ENCODE measurements at places on chromosomes 1 and 21.

- peak; percentile 61 for DNase-seq
Measured at GRCh38 chr1:168803806-168804510, 75.0 kb upstream of the DPT start.

DNA sequence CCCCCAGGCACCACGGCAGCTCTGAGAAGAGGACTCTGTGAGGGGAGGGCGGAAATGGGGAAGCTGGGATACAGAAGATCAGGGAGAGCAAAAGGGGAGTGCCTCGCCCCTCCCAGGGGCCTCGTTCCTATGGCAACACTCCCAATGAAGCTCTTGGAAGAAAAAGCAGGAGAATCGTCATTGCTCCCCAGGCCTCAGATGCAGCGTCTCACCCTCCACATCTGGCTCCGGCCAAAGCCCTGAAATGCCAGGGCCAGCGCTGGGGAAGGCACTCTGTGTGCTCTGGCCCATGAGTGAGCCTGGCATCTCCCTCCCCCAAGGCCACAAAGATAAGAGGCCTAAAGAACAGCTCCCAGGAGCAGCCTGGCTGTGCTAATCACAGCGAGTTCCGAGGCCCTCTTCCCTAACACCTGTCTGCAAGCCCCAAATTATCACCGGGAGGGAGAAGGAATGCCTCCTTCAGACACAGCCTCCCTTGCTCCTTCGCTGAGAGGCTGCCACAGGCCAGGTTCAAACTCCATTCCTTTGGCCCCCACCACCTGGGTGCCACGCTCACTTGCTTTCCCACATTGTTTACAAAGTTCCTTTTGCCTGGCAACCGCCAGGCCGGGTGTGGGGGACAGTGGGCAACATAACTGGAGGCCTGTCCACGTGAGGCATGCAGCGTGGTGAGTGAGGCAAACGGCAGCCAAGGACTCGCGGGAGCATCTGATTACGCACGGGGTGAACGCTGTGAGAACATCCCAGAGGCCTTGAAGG is 27.8 kb downstream of the ECE1 start:
- no peak for DNase-seq

- DNase-seq: no peak
Measured at GRCh38 chr21:27741736-27742135, 774.8 kb upstream of the ADAMTS5 start.

- no peak for DNase-seq
Measured at GRCh38 chr1:77866296-77866695, 22.1 kb upstream of the NEXN start.

DNA sequence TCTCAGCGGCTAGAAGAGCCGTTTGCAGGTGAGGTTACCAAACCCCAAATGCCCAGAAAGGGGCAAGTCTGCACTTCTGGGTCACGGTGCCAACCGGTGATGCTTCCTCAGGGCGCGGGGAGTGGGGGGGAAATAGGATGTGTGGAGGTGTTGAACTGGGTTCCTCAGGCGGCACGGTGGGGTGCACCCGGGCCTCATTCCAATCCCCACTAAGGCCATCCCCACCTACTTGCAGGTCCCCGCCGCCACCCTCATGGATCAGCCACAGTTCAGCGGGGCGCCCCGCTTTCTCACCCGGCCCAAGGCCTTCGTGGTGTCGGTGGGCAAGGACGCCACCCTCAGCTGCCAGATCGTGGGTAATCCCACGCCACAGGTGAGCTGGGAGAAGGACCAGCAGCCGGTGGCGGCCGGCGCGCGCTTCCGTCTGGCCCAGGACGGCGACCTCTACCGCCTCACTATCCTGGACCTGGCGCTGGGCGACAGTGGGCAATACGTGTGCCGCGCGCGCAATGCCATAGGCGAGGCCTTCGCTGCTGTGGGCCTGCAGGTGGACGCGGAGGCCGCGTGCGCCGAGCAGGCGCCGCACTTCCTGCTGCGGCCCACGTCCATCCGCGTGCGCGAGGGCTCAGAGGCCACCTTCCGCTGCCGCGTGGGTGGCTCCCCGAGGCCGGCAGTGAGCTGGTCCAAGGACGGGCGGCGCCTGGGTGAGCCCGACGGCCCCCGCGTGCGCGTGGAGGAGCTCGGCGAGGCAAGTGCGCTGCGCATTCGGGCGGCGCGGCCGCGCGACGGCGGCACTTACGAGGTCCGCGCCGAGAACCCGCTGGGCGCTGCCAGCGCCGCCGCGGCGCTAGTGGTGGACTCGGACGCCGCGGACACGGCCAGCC is 3.9 kb downstream of the OBSCN start:
- no peak for DNase-seq

DNA sequence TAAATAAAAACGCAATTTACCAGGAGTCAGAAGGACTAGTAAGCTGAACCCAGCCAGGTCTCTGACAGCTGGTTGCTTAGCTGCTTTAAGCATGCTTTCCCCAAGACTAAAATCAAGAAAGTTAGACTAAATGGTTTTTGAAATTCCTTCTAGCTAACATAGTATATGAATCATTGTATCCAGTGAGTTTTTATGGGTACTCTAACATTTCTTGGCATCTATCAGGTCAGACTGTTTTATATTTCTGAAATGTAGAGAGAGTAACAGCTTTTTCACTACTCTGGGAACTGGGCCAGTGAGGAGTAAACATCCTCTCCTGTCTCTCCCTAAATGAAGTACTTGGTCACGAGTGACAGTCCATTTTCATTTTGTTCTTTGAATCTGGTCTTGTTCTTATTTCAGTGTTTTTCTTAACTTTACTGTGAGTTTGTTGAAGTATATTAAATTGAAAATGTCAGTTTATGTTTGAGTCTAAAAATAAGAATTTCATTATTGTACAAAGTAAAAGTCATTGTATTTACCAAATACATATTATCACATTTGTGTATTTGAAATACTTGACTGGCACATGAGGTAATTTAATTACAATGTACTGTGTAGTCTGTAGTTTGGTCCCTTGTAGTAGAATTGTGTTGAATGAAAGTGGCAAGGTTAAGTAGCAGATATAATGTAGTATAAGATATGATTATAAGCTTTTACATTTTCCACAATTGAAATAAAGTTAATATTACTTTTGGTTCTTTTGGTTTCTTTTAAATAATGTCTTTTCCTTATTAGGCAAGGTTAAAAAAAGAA is 47.6 kb downstream of the PKN2 start:
- no peak for DNase-seq

DNA sequence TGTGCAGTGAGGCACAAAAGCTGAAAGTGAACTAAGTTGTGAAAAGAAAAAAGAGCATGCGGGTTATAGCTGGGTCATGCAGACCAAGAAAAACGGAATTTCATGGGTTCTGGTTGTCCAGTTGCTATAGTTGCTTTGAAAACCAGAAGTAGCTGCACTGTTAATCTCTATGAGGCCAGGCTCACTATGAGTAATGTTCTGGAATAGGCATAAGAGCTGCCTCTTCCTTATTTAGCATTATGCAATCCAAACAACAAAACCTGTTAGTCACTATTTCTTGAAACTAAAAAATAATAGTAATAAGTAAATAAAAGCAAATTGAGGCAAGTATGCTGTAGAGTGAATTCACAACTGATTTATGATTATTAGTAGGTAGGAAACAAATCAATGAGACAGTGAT is 1383.7 kb downstream of the MRPL39 start:
- DNase-seq: no peak

- DNase-seq: no peak
Measured at GRCh38 chr1:116686723-116687352, 19.3 kb upstream of the IGSF3 start.

GRCh38 chr1:221174330-221174993 is 295.2 kb downstream of the HLX start:
- no peak for DNase-seq

GRCh38 chr1:45617618-45618017 is 6.2 kb downstream of the CCDC17 start:
- no peak for DNase-seq

- DNase-seq: no peak
Measured at GRCh38 chr1:208272311-208272710, 28.1 kb upstream of the PLXNA2 start.

- DNase-seq: no peak
Measured at GRCh38 chr1:198019126-198019525, 102.0 kb downstream of the LHX9 start.

GRCh38 chr1:69272684-69273083 is 295.0 kb upstream of the LRRC7 start:
- DNase-seq: no peak

DNA sequence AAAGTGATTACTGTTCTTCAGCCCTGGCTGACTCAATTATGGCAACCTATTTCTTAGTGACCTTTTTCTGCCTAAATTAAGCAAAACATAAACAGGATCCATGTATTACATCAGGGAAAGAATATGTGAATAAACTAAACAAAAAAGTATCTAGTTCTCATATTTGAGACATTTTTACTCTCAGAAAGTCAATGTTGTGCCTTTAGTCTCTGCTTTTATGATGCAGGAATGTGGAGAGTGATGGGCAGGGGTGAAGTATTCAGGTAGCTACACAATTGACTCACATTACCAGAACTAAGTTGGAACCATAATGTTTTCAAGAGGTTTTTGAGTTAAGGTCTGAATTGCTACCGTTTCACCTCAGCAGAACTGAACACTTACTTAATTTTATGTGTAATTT is 462.7 kb upstream of the CXADR start:
- DNase-seq: no peak

DNA sequence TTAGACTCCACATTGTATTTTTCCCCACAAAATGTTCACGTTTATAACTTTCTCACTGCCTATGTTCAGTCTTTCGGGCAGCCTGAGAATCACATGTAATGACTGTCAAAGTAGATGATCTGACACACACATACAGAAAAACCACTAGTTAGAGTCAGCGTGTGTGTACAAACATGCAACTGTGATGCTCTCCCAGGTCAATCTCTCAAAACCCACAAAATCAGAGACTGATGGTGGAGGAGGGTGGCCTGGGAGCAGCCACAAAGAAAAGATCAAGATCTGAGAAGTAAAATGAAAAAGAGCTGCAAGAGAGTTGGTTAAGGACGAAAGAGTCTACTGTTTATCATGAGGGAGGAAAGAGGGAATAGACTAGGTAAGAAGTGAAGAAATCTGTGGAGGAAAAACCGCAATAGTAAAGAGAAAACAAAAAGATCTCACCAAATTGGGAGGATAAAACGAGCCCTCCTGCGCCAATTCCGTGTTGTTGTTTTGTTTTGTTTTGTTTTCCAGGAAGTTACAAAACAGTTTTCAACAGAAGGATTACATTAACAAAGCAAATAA is 2.3 kb downstream of the EGLN1 start:
- DNase-seq: peak; percentile 3

- DNase-seq: no peak
Measured at GRCh38 chr1:177937931-177938330, 31.9 kb downstream of the SEC16B start.

- peak; percentile 19 for DNase-seq
Measured at GRCh38 chr1:160993544-160994193, 27.3 kb downstream of the F11R start.

DNA sequence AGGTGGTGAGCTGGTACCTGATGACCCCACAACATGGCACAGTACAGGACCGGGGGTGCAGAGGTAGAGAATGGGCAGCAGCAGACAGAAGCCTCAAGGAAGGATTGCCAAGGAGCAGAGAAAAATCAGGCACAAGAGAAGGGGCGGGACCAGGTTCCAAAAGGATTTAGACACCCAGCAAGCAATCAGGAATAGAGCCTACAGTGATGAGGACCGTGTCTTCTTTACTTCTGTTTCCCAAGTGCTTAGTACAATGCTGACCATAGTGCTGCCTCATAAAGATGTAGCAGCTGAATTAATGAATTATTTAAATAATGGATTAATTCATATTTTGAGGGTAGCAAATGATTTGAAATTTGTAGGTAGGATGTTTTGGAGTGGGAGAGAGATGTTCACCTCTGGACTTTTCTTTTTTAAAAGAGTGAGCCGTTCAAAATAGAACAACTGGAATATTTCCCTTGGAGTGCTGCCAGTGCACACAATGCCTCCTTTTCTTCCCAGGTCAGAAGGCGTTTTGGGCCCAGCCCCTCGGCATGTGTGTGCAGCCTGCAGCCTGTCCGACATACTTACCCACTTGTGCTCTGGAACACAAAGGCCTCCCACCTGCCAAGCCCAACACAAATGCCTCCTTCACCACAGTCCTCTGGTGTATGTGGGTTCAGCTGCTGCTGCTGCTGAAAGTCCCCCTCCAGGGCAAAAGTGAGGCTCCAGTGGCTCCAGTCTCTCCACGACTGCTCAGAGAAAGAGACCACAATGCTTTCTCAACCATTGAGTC is 19.6 kb downstream of the KANK4 start:
- DNase-seq: peak; percentile 56

- peak; percentile 80 for DNase-seq
Measured at GRCh38 chr1:181149326-181150125, 61.0 kb downstream of the IER5 start.

- no peak for DNase-seq
Measured at GRCh38 chr1:206834711-206835110, 30.7 kb upstream of the IL20 start.

DNA sequence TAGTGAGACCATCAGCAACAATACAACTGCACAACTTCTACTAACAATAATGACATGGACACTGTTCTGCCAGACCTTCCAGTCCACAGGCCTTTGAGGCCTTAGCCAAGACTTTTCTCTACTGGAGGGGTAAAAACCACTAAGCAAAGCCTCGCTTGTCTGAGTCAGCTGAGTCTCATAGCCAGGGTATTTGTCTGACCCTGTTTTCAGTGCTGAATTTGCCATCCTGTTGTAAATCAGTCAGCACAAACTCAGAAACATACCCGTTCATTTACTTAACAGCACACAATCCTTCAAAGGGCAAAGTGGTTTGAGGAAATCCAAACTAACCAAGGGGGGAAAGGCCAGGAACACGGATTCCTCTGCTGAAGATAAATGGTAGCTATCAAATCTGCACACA is 537.8 kb downstream of the SMYD3 start:
- no peak for DNase-seq

DNA sequence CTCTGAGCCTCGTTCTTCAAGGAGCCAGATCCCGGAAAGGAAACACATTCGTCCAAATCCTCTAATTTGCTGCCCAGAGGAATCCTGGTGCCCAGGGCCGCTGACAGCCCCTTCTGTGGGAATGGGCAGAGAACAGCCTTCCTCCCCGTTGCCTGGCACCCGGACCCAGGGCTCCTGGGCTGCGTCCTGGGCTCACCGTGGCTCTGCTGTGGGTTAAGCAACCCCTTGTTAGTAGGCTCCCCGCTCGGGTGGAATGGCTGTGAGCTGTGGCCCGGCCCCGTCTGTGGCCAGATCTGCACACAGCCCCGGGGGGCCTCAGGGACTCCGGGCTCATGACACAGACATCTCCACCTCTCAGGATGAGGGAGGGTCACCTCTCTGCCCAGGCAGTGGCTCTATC is 122.9 kb upstream of the ARHGEF16 start:
- no peak for DNase-seq

- no peak for DNase-seq
Measured at GRCh38 chr1:87833166-87833565, 504.5 kb downstream of the LMO4 start.

- no peak for DNase-seq
Measured at GRCh38 chr1:83670909-83671565, 327.9 kb downstream of the TTLL7 start.

DNA sequence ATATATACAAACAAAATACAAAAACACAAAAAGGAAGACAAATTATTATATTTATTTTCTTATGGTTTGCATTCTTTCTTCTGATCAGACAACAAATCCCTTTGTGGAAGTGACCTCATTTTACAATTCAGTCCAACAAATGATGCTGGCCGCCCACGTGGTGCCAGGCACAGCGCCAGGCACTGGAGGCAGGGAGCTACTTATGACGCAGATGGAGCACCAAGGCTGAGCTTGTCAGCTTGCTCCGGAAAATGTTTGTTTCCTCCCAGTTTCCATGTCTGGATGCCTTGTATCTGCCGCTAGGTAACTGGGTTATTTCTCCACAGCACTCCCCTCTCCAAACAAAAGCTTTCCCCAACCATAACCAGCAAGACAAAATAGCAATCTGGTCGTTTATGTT is 30.7 kb upstream of the CD34 start:
- no peak for DNase-seq

- no peak for DNase-seq
Measured at GRCh38 chr1:197388801-197389200, 120.7 kb downstream of the CRB1 start.

All from NCI-H146 (cell line).